ENCODE measurements at places on chromosomes 6 and 20. TPM values are rescaled to one million over a fixed set of nuclear protein-coding genes. Genes with fewer than 3 reads are reported as not detected.

DNA sequence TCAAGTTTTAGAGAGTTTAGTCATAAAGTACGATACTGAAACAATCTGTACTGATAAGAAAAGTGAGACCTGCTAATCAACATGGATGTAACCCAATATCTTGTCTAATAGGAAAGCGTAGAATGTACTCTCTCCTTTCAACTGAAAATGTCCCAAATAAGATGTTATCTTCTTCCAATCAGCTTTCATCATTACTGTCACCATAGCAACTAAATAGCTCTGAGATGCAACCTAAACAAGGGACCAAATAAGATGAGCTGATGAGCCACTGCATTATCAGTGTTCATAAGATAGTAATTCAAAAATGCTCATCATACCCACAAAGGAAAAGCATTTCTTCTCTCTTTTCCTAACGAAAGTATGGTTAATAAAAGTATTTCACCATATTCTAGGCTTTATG lies 1108.3 kb upstream of the MAP3K7 start:
- no peak for DNase-seq

DNA sequence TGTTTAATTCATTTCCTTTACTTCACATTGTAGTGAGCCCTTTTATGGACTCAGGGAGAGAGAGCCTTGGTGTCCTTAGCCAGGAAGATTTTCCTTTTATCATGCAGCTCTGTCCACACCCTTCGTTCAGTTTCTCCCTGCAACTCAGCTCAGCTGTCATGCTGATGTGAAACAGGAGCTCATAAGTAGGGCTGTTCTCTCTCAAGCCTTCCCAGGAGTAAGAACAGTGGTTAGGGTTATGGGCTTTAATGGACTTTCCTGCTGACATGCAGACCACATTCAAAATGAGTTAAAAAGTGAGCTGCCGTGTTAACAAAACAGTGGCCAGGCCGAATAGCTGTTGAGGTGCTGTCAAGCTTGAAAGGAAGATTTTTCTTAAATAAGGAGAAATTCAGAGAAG lies 104.1 kb downstream of the BCKDHB start:
- no peak for DNase-seq

The FNDC1 gene
- 0.07 TPM for total RNA-seq

DNA sequence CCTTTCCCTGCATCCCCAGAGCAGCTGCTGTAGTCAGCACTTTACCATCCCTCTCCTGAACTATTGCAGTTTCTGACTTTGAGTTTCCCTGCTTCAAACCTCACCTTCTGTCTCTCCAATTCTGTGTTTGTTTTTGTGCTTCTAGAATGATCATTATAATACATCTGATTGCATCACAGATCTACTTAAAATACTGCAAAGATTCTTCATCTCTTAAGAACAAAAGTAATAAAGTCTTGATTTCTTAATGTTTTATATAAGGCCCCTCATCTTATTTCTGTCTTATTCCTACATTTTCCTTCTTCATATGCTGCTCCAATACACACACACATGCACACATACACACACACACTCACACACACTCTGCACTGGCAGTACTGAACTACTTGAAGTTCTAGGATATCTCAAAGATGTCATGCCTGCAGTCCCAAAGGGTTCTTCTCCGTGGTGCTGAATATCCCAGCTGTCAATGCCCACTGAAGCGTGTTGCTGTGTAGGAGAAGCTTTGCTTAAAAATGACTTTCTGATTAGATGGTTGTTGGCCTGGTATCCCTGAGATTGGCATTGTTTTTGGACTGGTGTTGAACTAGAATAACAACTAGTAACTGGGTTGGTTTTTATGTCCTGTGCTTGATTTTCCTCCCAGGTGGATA lies 97.2 kb downstream of the MAP3K4 start:
- no peak for DNase-seq

The SRPK1 gene
- 74.3 TPM for total RNA-seq

The TMX4 gene
- 17.8 TPM for total RNA-seq

- DNase-seq, result no peak
These were observed 59.9 kb upstream of the MAP7 start for GRCh38 chr6:136609873-136610706.

DNA sequence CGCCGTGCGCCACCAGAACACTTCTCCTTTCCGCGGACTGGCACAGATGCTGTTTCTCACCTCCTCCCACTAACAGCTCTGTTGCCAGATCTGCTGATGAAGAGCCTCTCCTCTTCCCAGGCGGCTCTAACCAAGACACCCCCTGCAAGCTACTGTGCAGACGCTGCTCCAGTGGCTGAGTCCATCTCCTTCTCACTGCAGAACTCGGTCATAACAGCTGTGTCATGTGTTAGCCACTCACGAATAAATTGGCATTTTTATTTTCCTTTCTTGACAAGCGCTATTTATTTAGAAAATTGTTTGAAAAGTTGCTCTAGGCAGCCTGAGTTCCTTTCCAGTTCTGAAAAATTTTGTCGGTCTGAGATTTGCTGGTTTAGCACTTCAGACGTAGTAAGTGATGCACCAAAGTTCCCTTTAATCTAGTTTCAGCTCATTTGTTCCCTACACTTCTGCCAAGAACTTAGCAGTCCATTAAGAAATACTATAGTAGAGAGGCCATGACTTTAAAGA lies 12.8 kb upstream of the PLEKHG1 start:
- DNase-seq, result no peak

DNA sequence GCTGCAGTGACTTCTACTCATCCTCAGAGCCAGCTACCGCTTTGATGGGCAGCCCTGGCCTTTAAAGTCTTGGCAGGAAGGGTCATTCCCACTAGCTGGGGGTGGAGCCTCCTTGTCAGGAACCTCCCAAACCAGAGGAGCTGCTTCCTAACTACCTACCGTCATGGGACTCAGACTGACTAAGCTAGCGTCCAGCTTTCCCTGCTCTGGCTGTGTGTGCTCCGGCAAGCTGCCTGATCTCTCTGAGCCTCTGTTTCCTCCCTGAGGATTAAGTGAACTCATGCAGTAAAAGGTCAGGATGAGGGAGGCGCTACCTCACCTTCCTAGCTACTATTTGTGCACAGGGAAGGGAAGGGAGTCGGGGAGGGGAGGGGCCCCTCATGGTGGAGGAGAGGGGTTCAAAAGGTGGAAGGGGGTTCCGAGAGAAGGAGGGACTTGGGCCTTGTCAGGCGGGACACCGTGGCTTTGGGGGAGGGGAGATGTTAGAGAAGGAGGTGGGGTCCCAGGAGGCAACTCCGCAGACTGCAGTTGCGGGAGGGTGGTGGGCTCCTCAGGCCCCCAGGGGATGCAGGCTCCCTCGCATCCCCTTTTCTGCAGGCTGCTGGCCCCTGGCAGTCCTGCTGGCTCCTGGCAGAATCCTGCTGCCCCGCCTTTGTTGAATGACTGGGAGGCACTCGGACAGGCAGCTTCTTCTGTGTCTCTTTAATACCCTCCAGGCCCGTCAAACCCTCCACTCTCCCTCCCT lies 9.8 kb downstream of the DUSP15 start:
- no peak for DNase-seq

DNA sequence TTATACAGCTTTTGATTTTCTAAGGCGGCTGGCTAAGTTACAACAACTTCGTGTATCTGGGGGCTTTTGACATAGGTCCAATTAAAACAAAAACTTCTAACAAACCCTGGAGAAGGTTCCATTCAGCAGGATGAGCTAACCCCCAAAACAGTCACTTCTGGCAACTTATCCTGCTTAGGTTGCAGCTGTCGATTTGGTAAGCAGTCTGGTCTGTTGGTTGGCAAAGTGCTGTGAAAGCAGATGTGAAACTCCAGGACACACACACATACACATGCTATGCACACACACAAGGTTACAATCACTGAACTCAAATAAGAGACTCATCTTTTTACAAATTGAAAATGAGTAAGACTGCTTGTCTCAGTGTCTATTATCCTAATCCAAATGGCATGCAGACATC lies 119.0 kb upstream of the STMND1 start:
- DNase-seq, result no peak

The CTCFL gene
- not detected for total RNA-seq
